ENCODE measurements at places on chromosomes 5 and 9. TPM values are rescaled to one million over a fixed set of nuclear protein-coding genes. Genes with fewer than 3 reads are reported as not detected.
A peak's percentile ranks its signal among the peaks of the same experiment; 100 is the strongest.

DNA sequence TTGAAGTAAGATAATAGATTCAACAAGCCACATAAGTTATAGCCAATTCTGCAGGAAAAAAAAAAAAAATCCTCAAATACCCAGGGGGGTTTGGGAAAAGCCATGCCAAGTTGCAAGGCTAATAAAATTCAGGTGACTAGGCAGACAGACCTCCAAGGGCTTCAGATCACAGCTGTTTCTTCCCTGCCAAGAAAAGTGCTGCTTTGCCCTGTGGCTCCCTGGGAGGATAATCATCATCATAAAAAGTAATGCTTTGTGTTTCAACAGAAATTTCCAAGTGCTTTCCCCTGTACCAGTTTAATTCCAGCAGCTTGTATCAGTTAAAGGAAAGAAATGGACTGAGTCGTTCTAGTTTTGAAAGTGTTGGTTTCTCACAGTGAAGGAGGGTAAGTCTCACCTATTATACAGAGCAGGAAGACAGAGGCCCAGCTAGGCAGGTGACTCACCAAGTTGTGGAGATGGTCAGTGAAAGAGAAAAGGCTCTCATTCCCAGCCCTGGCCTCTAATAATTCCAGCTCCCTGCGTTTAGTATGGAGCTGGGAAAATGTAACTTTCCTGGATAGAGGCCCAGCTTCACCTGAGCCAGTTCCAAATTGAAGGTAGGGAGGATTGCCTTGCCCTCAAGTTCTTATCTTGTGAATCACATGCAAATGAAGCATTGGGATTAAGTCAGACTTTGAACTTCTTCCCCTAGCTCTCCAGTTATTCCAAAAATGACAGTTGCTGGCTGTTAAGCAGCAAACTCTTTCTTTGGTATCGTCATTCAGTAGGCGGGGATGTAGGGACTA is 263.4 kb downstream of the GRIA1 start:
- no peaks in the 10 kb centered on the region for H3K27me3 ChIP-seq
- H3K4me1 ChIP-seq, result no peaks in the 10 kb centered on the region
- no peak overlapping the region for H3K27ac ChIP-seq
- no peak for DNase-seq

The DND1 gene
- total RNA-seq, result 2.9 TPM

The PDE8B gene
- total RNA-seq, result 5.9 TPM

The PITX1 gene
- 141 TPM for total RNA-seq

DNA sequence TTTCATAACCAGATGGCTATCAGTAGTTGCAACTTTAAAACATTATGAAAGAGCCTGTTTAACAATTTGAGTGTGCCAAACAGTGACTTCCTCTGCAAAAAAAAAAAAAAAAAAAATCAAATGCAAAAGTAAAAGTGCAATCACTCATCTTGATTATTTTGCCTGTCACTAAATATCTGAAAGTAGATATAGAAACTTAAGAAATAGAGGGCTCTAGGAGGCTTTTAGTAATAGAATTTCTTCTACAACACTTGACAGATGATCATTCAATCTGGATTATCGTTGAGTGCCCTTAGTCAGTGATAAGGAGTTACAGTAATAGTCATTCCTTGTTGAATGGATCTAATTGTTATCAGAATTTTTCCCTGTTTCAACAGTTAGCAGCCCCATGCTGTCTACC is 101.8 kb downstream of the CETN3 start:
- H3K4me3 ChIP-seq, result no peak overlapping the region
- no peak for DNase-seq
- H3K27me3 ChIP-seq, result no peaks in the 10 kb centered on the region
- no peaks in the 10 kb centered on the region for H3K4me1 ChIP-seq
- H3K27ac ChIP-seq, result no peak overlapping the region
- H3K36me3 ChIP-seq, result no peaks in the 10 kb centered on the region

The FAM221B gene
- not detected for total RNA-seq

GRCh38 chr5:67901814-67902496 is 313.6 kb upstream of the PIK3R1 start:
- H3K27ac ChIP-seq, result no peak overlapping the region
- H3K4me1 ChIP-seq, result peaks cover 30% of the 10 kb centered on the region
- DNase-seq, result no peak

DNA sequence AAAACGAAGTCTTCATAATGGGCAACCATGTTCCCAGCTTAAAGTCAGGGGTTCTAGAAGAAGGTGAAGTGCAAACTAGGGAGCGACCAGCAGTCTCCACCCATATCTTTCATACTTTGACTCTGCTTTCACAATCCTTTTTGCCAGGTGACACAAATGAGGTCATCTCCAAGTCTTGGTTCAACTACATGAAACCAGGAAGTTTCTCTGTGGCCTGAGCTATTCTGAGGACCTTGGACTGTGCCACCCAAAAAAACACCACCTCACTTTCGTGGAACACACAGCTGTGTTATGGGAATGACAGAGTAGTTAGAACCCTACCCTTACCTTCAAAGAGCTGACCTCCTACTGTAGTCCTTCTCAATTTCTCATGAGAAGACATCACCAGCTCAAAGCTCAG is 309.2 kb downstream of the AGTPBP1 start:
- H3K27ac ChIP-seq, result no peak overlapping the region
- H3K4me3 ChIP-seq, result no peak overlapping the region
- DNase-seq, result no peak
- H3K4me1 ChIP-seq, result peaks cover 21% of the 10 kb centered on the region
- no peaks in the 10 kb centered on the region for H3K36me3 ChIP-seq

The TICAM2 gene
- total RNA-seq, result 0.98 TPM

The PCDHB13 gene
- 3.7 TPM for total RNA-seq

DNA sequence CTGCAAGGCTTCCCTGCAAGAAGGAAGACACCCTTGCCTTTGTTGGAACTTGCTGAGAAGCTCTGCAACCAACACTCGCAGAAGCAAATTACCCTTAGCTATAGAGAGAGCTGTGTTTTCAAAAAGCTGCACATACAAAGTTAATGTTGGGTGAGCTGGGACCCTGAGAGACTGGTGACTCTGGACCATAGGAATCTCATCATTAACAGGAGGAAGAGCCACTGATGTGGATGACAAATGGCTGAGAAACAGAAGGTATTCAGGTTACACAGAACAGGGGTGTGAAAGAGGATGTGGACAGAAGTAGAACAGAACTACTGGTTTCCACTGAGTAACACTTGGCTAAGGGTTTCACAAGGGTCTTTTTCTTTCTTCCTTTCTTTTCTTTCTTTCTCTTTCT is 493.5 kb downstream of the IRX1 start:
- DNase-seq, result no peak
- H3K27me3 ChIP-seq, result no peaks in the 10 kb centered on the region
- no peak overlapping the region for H3K4me3 ChIP-seq
- no peaks in the 10 kb centered on the region for H3K4me1 ChIP-seq

- no peak overlapping the region for H3K27ac ChIP-seq
- DNase-seq, result no peak
- no peaks in the 10 kb centered on the region for H3K27me3 ChIP-seq
- no peaks in the 10 kb centered on the region for H3K36me3 ChIP-seq
- H3K4me1 ChIP-seq, result peaks cover 14% of the 10 kb centered on the region
- no peak overlapping the region for H3K4me3 ChIP-seq
These were observed 375.1 kb downstream of the EBF1 start for GRCh38 chr5:158724521-158725188.

- H3K36me3 ChIP-seq, result no peaks in the 10 kb centered on the region
- peak overlapping the region; percentile 20 for H3K27ac ChIP-seq
- no peaks in the 10 kb centered on the region for H3K27me3 ChIP-seq
- H3K4me3 ChIP-seq, result no peak overlapping the region
- H3K4me1 ChIP-seq, result peaks cover 3% of the 10 kb centered on the region
These were observed 644.9 kb downstream of the CCDC171 start for GRCh38 chr9:16197578-16198370.

The IFNA2 gene
- not detected for total RNA-seq

The SMAD5 gene
- total RNA-seq, result 40.0 TPM

GRCh38 chr5:158099571-158100105 is 240.7 kb upstream of the CLINT1 start:
- no peak overlapping the region for H3K4me3 ChIP-seq
- H3K27ac ChIP-seq, result no peak overlapping the region
- no peaks in the 10 kb centered on the region for H3K36me3 ChIP-seq
- no peaks in the 10 kb centered on the region for H3K4me1 ChIP-seq
- no peak for DNase-seq

DNA sequence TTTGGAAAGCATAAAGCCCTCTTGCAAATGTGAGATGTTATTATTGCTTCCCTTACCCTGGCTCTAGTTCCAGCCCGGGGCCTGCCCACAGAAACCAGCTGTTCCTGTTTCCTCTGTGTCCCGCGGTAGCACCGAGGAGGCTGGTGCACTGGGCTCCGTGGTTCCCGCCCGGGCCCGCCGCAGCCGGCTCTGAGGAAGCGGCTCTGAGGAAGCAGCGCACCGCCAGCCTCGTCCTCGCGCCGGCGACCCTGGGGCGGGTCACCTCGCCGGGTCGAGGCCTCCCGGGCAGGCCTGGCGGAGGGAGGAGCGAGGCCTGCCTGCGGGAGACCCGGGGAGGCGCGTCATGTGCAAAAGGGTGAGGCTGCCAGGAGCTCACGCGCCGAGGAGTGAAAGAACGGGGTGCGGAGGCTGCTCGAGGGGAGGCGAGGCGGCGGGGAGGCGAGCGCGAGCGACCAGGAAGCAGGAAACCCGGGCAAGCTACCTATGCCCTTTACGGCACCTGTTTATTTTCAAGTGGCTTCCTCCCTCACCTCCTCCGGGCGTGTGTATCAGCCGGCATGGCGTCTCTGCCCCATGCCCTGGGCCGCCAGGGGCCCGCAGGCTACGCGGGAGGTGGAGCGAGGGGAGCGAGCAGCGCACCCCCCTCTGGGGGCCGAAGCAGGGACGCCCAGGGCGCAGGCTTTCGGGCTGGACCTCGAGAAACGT is 61.3 kb upstream of the MEGF10 start:
- no peaks in the 10 kb centered on the region for H3K36me3 ChIP-seq
- H3K4me1 ChIP-seq, result no peaks in the 10 kb centered on the region
- H3K27me3 ChIP-seq, result no peaks in the 10 kb centered on the region
- no peak overlapping the region for H3K27ac ChIP-seq

- peak overlapping the region; percentile 80 for H3K27ac ChIP-seq
- peaks cover 15% of the 10 kb centered on the region for H3K36me3 ChIP-seq
- H3K27me3 ChIP-seq, result no peaks in the 10 kb centered on the region
- H3K4me1 ChIP-seq, result peaks cover 63% of the 10 kb centered on the region
- DNase-seq, result peak; percentile 86
These were observed 38.5 kb downstream of the STOM start for GRCh38 chr9:121331549-121331948.

The HACD4 gene
- total RNA-seq, result 3.2 TPM

- H3K4me3 ChIP-seq, result no peak overlapping the region
- no peaks in the 10 kb centered on the region for H3K36me3 ChIP-seq
- no peak overlapping the region for H3K27ac ChIP-seq
- DNase-seq, result no peak
- H3K4me1 ChIP-seq, result no peaks in the 10 kb centered on the region
- no peaks in the 10 kb centered on the region for H3K27me3 ChIP-seq
These were observed 12.8 kb downstream of the FABP6 start for GRCh38 chr5:160242145-160242544.

- no peak overlapping the region for H3K27ac ChIP-seq
- no peaks in the 10 kb centered on the region for H3K27me3 ChIP-seq
- no peak overlapping the region for H3K4me3 ChIP-seq
- DNase-seq, result peak; percentile 22
- no peaks in the 10 kb centered on the region for H3K36me3 ChIP-seq
These were observed 361.6 kb downstream of the ICE1 start for GRCh38 chr5:5784101-5784500.

DNA sequence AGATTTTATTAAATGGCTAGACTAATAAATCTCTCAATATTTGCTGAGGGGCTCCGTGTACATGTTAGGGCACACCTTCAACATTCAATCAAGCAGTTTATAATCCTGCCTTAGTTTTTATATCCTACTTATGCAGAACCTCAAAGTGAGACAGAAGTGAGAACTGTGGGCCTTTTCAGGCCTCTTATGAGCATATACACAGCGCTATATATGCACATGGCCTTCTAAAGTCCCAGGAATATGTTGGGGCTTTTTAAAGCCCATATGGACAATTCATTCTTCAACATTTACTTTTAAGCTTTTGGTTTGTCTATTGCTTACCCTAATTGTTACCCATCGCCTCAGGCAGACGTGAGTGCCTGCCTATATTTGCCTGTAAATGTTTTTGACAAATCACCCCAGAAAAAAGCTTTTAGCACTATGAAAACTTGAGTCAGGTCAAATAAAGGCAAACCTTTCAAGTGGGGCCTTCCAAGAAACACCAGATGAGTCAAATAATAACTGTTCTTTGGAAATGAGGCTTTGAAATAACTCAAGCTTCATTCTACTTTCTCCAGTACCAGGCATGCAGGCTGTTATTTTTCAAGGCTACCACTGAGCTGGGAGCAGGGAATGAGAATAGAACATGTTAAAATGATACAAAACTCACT is 58.2 kb downstream of the ESM1 start:
- no peak overlapping the region for H3K4me3 ChIP-seq
- no peaks in the 10 kb centered on the region for H3K36me3 ChIP-seq
- no peaks in the 10 kb centered on the region for H3K27me3 ChIP-seq
- no peak for DNase-seq
- no peak overlapping the region for H3K27ac ChIP-seq

- no peaks in the 10 kb centered on the region for H3K4me1 ChIP-seq
- H3K4me3 ChIP-seq, result no peak overlapping the region
- no peaks in the 10 kb centered on the region for H3K36me3 ChIP-seq
- DNase-seq, result no peak
- no peak overlapping the region for H3K27ac ChIP-seq
These were observed 173.5 kb downstream of the ZNF608 start for GRCh38 chr5:124572971-124573370.

GRCh38 chr9:93586290-93587057 is 10.1 kb downstream of the PHF2 start:
- H3K27ac ChIP-seq, result no peak overlapping the region
- no peaks in the 10 kb centered on the region for H3K27me3 ChIP-seq
- no peak for DNase-seq
- H3K4me1 ChIP-seq, result peaks cover 59% of the 10 kb centered on the region

The SPEF2 gene
- 10.8 TPM for total RNA-seq

The TIGD6 gene
- 4.7 TPM for total RNA-seq

DNA sequence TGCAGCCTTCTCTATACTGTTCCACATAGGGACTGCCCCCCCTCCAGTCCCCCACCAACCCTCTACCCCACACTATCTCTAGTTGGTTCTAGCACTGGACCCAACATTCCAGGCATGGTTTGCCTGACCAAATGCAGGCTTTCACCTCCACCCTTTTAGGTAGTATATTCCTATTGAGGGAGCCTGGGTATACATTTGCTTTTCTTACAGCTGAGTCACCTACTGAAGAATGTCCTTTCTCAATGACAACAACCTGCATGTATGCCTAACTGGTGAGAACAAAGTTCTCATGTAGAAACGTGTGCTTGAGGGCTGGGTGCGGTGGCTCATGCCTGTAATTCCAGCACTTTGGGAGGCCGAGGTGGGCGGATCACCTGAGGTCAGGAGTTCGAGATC is 8.2 kb downstream of the TNIP1 start:
- H3K4me1 ChIP-seq, result peaks cover 79% of the 10 kb centered on the region
- no peak for DNase-seq

The LCNL1 gene
- total RNA-seq, result 2.0 TPM

The ACER2 gene
- total RNA-seq, result 3.9 TPM

GRCh38 chr9:111524731-111525055 is 286 bp upstream of the ZNF483 start:
- no peaks in the 10 kb centered on the region for H3K27me3 ChIP-seq
- no peak for DNase-seq
- peaks cover 17% of the 10 kb centered on the region for H3K4me1 ChIP-seq
- H3K27ac ChIP-seq, result peak overlapping the region; percentile 77
- H3K36me3 ChIP-seq, result peaks cover 10% of the 10 kb centered on the region
- peak overlapping the region; percentile 72 for H3K4me3 ChIP-seq

- no peaks in the 10 kb centered on the region for H3K4me1 ChIP-seq
- H3K27me3 ChIP-seq, result no peaks in the 10 kb centered on the region
- H3K36me3 ChIP-seq, result no peaks in the 10 kb centered on the region
These were observed 217.2 kb downstream of the TARS1 start for GRCh38 chr5:33657804-33658440.

Measured in vagina (tissue), 2 donors.